ENCODE measurements at places on chromosomes 1 and 21. TPM values are rescaled to one million over a fixed set of nuclear protein-coding genes. Genes with fewer than 3 reads are reported as not detected.

The OLFML2B gene
- total RNA-seq = 1.0 TPM

The SIM2 gene
- 9.2 TPM for total RNA-seq

The OR2L8 gene
- not detected for total RNA-seq

The GOLT1A gene
- total RNA-seq = 4.6 TPM

The PPT1 gene
- 64.9 TPM for total RNA-seq

The SLX9 gene
- total RNA-seq = 59.5 TPM

The RAB3B gene
- total RNA-seq = 10.4 TPM

The RAB42 gene
- total RNA-seq = 2.2 TPM

The RGS1 gene
- not detected for total RNA-seq

The RUNX1 gene
- 7.4 TPM for total RNA-seq

The CCDC17 gene
- 0.19 TPM for total RNA-seq

The SLC27A3 gene
- 2.6 TPM for total RNA-seq

The KIF17 gene
- 1.4 TPM for total RNA-seq

The TSACC gene
- 3.2 TPM for total RNA-seq

The DISC1 gene
- total RNA-seq = 0.33 TPM

The DMRTB1 gene
- not detected for total RNA-seq

The KIF26B gene
- 0.04 TPM for total RNA-seq

The DCST2 gene
- 0.72 TPM for total RNA-seq

The UBE2U gene
- not detected for total RNA-seq

The CRB1 gene
- not detected for total RNA-seq

The C1QC gene
- not detected for total RNA-seq

The SH2D1B gene
- 0.18 TPM for total RNA-seq

The DIO1 gene
- total RNA-seq = not detected
